ENCODE measurements at places on chromosomes 1 and 21.
A peak's percentile ranks its signal among the peaks of the same experiment; 100 is the strongest.

- DNase-seq: no peak
Observed at GRCh38 chr1:53341961-53342707, 14.3 kb upstream of the LRP8 start.

GRCh38 chr1:221440658-221441057 is 301.2 kb downstream of the DUSP10 start:
- peak; percentile 74 for DNase-seq

DNA sequence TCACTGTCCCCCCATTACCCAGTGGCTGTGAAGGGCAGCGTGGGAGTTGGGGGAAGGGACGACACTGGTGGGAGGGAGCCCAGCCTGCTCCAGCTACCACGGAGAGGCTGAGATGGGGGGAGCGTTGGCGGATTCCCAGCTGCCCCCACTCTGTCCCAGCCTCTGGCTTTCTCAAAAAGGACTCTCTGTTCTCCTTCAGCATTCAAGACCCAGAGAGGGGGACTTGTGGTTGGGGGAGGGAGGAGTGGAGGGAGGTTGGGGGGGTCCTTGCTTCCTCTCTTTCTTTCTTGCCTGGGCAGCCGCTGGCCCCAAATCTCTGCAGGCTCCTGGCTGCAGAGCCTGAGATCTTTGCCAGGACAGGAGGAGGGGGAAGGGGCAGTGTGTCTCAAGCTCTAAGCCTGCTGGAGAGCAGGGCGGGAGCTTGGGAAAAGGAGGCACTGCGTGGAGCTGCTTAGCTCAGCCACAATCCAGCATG is 2.2 kb downstream of the ATP1A2 start:
- no peak for DNase-seq

GRCh38 chr1:151960780-151961513 is 32.7 kb downstream of the S100A10 start:
- DNase-seq: no peak

- no peak for DNase-seq
Observed at GRCh38 chr1:200706111-200706814, 32.4 kb upstream of the CAMSAP2 start.

DNA sequence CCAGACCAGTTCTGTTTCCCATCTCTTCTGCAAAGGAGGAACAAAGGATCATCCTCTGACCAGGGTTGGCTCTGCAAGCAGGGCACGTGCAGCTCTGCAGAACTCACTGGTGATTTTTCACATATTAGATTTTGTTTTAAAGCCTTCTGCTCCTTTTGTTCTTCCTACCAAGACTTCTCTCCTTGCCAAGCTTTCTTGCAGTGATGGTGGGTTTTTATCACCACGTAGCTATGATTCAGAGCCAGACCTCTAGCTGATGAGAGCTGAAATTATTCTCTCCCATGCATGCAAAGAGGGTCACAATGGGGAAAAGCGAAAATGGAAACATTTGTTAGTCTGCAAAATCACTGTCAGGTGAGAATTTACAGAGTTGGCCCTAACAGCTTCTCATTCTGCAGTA is 225.2 kb downstream of the KCNH1 start:
- DNase-seq: no peak

- DNase-seq: no peak
Observed at GRCh38 chr1:176785056-176785455, 322.1 kb downstream of the PAPPA2 start.

DNA sequence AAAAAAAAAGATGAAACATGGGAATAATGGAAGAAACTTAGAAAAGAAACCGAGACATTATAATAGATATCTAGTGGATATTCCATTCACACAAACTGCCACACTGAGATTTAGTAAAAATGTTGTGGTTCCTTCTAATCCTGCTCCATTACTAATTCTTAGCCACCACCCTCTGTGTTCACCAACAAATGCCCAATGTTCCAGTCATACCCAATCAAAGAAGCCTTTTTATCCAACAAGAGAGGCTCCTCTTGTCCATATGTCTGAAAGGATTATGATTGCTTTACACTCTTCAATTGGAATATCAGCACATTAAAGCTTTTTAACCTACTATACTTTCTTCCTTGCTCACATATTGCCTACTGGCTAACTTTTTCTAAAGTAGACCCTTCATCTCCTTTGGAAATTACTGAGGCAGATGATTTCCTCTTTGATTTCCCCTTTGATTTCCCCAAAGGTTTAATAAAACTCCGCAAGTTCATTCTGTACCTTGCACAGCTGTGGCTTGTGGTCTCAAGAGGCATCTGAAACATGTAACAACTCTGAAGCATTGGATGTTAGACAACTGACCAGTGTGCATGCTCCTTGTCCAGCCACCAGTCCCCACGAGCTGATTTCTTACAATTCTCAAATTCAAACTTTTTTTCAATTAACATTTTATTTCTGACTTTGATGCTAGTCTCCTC is 305.6 kb upstream of the LYPLAL1 start:
- DNase-seq: peak; percentile 72

DNA sequence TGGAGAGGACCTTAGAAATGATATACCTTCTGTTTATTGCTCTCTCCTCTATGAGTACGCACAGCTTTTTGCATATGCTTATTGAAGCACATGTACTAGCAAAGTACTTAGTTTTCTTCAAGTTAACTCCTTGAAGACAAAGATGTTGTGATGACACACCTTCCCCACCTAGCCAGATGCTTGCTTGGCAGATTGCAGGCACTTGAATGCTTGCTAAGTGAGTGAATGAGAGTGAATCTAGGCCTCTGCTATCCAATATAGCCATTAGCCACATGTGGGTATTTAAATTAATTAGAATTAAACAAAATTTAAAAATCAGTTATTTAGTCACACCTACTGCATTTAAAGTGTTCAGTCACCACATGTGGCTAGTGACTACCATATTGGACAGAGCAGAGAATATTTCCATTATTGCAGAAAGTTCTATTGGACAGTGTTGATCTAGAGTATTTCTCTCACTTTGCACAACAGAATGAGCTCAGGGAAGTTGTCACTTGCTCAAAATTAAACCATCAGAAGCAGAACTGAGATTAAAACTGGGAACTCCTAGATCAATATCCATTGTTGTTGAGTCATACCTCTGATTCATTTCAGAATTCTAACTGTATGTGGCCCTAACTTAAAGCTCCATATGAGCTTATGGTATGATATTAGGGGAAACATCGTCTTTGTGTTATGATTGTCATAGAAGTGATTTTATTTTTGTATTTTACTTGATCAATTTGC is 8.6 kb upstream of the EEIG2 start:
- DNase-seq: peak; percentile 54

GRCh38 chr1:174764191-174764590 is 235.6 kb upstream of the CACYBP start:
- no peak for DNase-seq
